ENCODE measurements at places on chromosomes 4 and X. TPM values are rescaled to one million over a fixed set of nuclear protein-coding genes. Genes with fewer than 3 reads are reported as not detected.

CT45A1 gene
- total RNA-seq: not detected

RASGEF1B gene
- 0.84 TPM for total RNA-seq

GRID2 gene
- total RNA-seq: not detected

PWWP3B gene
- 0.42 TPM for total RNA-seq

MAMLD1 gene
- total RNA-seq: 13.4 TPM

ABHD18 gene
- total RNA-seq: 9.5 TPM

PDE5A gene
- 10.9 TPM for total RNA-seq

- H3K27me3 ChIP-seq: no peaks in the 10 kb centered on the region
- H3K36me3 ChIP-seq: no peaks in the 10 kb centered on the region
- no peak overlapping the region for H3K27ac ChIP-seq
- H3K4me3 ChIP-seq: no peak overlapping the region
- peaks cover 8% of the 10 kb centered on the region for H3K4me1 ChIP-seq
Measured at GRCh38 chr4:8539661-8540060, 40.5 kb upstream of the GPR78 start.

DNA sequence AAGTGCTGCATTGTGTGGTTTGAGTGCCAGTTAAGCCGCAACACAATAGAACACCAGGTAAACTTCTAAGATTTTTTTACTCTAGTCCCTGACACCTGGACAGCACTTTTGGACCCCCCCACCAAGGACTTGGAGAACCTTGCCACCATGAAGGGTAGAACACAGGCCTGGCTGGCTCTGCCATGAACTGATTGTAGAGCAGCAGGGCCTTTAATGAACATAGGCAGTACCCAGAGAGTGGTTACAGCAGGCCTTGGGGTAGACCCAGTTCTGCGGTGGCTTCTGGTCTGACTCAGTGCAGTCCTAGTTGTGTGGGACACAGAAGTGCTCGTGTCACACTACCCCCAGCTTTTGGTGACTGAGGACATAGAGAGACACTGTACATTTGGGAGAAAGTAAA is 648.3 kb downstream of the PCDH19 start:
- H3K27ac ChIP-seq: no peak overlapping the region
- DNase-seq: no peak
- H3K27me3 ChIP-seq: no peaks in the 10 kb centered on the region
- H3K36me3 ChIP-seq: no peaks in the 10 kb centered on the region
- H3K4me1 ChIP-seq: no peaks in the 10 kb centered on the region
- H3K4me3 ChIP-seq: no peak overlapping the region

GRCh38 chr4:109113521-109113920 is 188.9 kb downstream of the COL25A1 start:
- H3K27ac ChIP-seq: no peak overlapping the region
- no peaks in the 10 kb centered on the region for H3K4me1 ChIP-seq
- H3K27me3 ChIP-seq: peaks cover 4% of the 10 kb centered on the region
- DNase-seq: no peak
- H3K4me3 ChIP-seq: no peak overlapping the region

DNA sequence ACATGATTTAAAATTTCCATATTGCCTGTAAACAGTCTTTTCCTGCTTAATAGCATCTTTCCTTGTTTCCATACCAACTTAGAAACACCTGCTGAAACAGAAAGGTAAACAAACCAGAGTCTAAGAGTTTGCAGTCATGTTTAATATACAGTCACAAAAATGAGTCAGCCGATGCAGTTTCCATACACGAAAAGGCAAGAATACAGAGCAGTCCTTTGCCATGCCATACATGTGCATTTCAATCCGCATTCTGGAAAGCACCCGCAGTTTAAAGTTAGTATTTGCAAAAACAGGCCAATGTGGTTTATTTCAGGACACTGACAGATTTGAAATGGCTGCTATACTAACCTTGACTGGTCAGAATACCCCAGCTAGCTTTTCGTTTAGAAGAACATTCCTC is 32.1 kb downstream of the ASB5 start:
- H3K4me1 ChIP-seq: peaks cover 35% of the 10 kb centered on the region
- H3K27ac ChIP-seq: peak overlapping the region; percentile 8
- H3K27me3 ChIP-seq: no peaks in the 10 kb centered on the region
- H3K36me3 ChIP-seq: no peaks in the 10 kb centered on the region
- no peak overlapping the region for H3K4me3 ChIP-seq

- no peak overlapping the region for H3K4me3 ChIP-seq
- no peaks in the 10 kb centered on the region for H3K36me3 ChIP-seq
- no peaks in the 10 kb centered on the region for H3K27me3 ChIP-seq
- H3K27ac ChIP-seq: no peak overlapping the region
- DNase-seq: no peak
Measured at GRCh38 chrX:97849951-97850350, 966.2 kb downstream of the RPA4 start.

DNA sequence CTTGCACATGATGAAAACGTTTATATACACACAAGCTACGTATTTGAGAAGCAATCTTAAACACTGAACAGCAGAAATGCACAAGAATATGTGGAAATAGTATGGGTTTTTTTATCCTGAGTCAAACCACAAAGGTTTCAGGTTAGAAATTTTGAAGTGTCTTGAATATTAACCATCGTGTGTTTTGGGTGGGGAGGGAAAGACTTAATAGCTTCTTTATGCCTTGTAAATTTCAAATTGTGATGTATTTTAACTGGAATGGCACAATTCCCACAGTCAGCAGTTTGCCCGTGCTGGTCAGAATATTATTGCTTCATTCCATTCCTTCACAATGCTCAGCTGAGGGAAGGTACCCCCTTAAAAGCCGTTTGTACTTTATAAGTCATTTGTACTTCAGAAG is 67.4 kb upstream of the WDR1 start:
- DNase-seq: no peak
- H3K4me1 ChIP-seq: no peaks in the 10 kb centered on the region
- no peaks in the 10 kb centered on the region for H3K36me3 ChIP-seq
- H3K27ac ChIP-seq: no peak overlapping the region
- H3K4me3 ChIP-seq: no peak overlapping the region
- H3K27me3 ChIP-seq: peaks cover 2% of the 10 kb centered on the region

DNA sequence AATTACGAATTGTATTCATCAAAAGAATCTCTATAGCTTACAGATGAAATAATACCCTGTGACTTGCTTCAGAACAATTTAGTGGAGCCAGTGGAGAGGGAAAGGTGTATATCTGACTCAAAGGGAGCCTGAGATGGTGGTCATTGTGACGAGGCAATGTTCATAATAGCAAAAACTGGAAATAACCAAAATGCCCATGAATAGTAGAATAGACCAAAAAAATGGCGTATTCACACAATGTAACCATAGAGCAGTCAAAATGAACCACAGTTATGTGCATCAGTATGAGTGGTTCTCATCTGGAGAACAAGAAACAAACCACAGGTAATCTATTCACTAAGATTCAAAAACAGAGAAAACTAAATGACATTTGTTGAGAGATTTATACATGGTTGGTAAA is 125.3 kb upstream of the CLNK start:
- H3K36me3 ChIP-seq: no peaks in the 10 kb centered on the region
- H3K27ac ChIP-seq: no peak overlapping the region
- DNase-seq: no peak
- H3K4me3 ChIP-seq: no peak overlapping the region

DNA sequence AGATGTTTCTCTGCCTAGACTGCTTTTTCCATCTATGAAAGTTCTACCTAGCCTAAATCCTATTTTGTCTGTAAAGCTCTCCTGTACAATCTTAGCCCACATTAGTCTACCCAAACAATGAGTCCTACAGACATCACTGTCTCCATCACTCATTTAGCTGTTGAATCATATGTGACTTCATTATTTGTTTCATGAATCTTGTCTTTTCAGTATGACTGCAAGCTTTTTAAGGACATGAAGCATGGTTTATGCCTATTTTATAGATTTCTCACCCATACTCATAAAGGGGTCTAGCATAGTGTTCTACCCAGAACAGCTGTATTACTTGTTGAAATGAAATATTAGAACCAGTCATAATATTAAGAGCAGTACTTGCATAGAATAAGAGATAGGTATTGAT is 13.0 kb downstream of the AMMECR1 start:
- H3K4me1 ChIP-seq: no peaks in the 10 kb centered on the region
- H3K36me3 ChIP-seq: no peaks in the 10 kb centered on the region
- H3K27ac ChIP-seq: no peak overlapping the region
- H3K27me3 ChIP-seq: no peaks in the 10 kb centered on the region
- no peak for DNase-seq

DNA sequence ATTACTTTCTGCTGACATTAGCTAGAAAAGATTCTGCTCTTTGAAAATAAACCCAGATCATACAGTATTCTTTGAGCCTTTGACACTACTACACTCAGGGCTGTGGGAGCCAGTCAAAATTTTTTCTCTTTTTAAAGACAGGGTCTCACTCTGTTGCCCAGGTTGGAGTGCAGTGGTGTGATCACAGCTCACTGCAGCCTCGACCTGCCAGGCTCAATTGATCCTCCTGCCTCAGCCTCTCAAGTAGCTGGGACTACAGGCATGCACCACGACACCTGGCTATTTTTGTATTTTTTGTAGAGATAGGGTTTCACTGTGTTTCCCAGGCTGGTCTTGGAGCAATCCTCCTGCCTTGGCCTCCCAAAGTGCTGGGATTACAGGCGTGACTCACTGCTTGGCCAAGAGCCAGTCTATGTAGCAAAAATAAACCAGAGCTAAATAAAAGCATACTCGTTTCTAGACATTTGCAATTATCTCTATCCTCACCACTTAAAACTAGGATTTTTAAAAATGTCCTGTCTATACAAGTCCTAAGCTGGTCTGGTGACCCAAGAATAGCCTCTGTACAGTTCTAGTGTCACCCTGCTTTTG is 43.2 kb downstream of the AKAP4 start:
- no peaks in the 10 kb centered on the region for H3K36me3 ChIP-seq
- no peaks in the 10 kb centered on the region for H3K4me1 ChIP-seq
- DNase-seq: no peak

GRCh38 chrX:19889582-19890342 is 2.4 kb upstream of the SH3KBP1 start:
- DNase-seq: no peak
- H3K27me3 ChIP-seq: no peaks in the 10 kb centered on the region
- no peak overlapping the region for H3K4me3 ChIP-seq
- H3K36me3 ChIP-seq: no peaks in the 10 kb centered on the region

DNA sequence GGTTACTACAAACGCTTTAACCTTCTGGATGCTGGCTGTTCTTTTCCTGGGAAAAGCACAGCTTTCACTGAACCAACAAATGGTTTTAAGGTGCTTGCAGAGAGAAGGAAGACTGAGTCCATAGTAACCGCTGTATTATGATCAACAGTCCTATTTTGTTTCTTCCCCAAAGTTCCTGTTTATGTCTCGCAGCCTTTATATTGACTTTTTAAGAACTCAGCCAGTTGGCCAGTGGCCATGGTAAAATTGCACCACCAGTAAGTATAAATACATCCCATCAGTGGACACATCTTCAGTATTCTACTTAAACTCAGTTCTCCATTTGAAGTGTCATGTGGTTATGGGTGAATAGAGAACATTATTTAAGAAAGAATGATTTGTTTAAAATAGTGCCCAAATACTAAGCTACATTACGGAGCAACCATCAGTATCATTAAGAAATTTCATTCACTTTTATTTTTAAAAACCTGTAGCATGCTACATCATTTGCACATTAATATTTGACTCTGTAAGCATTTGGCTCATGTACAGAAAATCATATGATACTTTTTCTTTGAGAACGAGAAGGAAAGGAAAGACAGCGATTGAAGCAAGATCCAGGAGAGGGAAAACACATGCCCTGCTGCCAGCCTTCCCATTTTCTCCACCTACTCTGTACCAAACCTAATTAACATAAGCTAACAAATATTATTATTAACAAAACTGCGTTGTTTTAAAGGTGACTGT is 287.0 kb downstream of the ARHGAP24 start:
- no peaks in the 10 kb centered on the region for H3K36me3 ChIP-seq
- H3K27me3 ChIP-seq: no peaks in the 10 kb centered on the region
- no peak for DNase-seq
- peak overlapping the region; percentile 91 for H3K27ac ChIP-seq
- peak overlapping the region; percentile 28 for H3K4me3 ChIP-seq

GRCh38 chr4:33086331-33086925 is 2366.3 kb downstream of the PCDH7 start:
- H3K27me3 ChIP-seq: no peaks in the 10 kb centered on the region
- DNase-seq: no peak
- H3K36me3 ChIP-seq: no peaks in the 10 kb centered on the region

GRCh38 chr4:81740487-81740886 is 268.8 kb upstream of the RASGEF1B start:
- no peaks in the 10 kb centered on the region for H3K36me3 ChIP-seq
- DNase-seq: no peak
- no peak overlapping the region for H3K4me3 ChIP-seq
- no peaks in the 10 kb centered on the region for H3K4me1 ChIP-seq
- H3K27me3 ChIP-seq: peaks cover 4% of the 10 kb centered on the region

DNA sequence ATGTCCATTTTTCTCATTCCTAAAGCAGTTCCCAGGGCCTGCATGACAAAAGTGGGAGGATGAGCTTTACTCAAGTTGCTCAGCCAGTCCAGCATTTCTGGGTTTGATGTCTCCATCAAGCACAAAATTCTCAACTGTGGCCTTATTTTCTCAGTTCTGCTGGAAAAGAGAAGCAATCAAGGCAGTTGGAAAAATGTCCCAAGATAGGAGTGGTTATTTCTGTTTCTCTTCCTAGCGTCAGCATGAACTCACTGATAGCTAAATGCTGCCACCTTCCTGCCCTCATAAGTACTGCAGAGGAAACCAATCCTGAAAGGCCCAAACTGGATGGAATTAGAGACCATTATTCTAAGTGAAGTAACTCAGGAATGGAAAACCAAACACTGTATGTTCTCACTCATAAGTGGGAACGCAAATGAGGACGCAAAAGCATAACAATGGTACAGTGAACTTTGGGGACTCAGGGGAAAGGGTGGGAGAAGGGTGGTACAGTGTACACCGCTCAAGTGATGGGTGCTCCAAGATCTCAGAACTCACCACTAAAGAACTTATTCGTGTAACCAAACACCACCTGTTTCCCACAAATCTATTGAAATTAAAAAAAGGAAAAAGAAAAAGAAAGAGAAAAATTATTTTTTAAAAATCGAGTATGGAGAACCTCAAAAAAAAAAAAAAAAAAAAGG is 29.6 kb downstream of the ADH7 start:
- H3K4me3 ChIP-seq: no peak overlapping the region
- peaks cover 27% of the 10 kb centered on the region for H3K4me1 ChIP-seq
- H3K27me3 ChIP-seq: peaks cover 8% of the 10 kb centered on the region
- no peaks in the 10 kb centered on the region for H3K36me3 ChIP-seq
- peak overlapping the region; percentile 70 for H3K27ac ChIP-seq

DNA sequence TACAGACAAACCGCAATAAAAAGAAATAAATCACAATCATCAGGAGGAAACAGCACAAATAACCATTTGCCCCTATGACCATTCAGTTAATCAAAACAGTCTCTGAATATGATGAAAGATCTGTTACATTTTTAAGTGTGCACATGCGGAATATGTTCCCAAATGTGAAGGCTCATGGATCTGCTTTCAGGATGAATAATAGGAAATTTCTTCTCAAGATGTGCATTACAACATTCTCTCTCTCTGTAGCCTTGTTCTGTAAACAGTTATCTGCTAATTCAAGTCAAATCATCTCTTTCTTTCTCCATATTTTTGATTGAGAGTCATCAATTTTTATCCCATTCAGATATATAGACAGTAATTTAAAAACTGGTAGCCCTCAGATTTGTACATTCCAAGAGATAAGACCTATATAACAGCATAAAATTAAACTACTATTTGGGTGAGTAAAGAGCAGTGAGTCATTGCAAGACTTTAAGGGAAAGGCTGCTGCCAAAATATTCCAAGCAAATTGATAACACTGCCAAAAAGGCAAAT is 433.9 kb upstream of the ATOH1 start:
- DNase-seq: no peak
- peaks cover 11% of the 10 kb centered on the region for H3K4me1 ChIP-seq
- H3K4me3 ChIP-seq: no peak overlapping the region
- H3K27me3 ChIP-seq: no peaks in the 10 kb centered on the region
- H3K36me3 ChIP-seq: no peaks in the 10 kb centered on the region

All from osteocyte (in vitro differentiated cells).